Small intestine (tissue), 16 donors: ENCODE measurements at places on chromosomes 1 and 21. TPM values are rescaled to one million over a fixed set of nuclear protein-coding genes. Genes with fewer than 3 reads are reported as not detected.

Gene FALEC
- not detected for polyA plus RNA-seq

Gene TTC22
- polyA plus RNA-seq, result 27.5 TPM

Gene CCDC24
- 28.0 TPM for polyA plus RNA-seq

Gene SELP
- polyA plus RNA-seq, result 1.4 TPM

Gene FCER1G
- polyA plus RNA-seq, result 79.8 TPM

Gene S100A5
- polyA plus RNA-seq, result not detected

Gene NTNG1
- not detected for polyA plus RNA-seq

Gene GLMN
- 5.7 TPM for polyA plus RNA-seq

Gene MCOLN3
- polyA plus RNA-seq, result 192 TPM

Gene DNM3
- polyA plus RNA-seq, result not detected

Gene LRRC71
- 0.13 TPM for polyA plus RNA-seq

Gene AJAP1
- polyA plus RNA-seq, result 0.13 TPM

Gene HLX
- 6.8 TPM for polyA plus RNA-seq

Gene OR2T2
- polyA plus RNA-seq, result not detected

Gene COL8A2
- polyA plus RNA-seq, result 0.27 TPM

Gene CFAP45
- polyA plus RNA-seq, result 0.35 TPM

Gene CDC42SE1
- 29.5 TPM for polyA plus RNA-seq
